Left forelimb (tissue), 1 donor: ENCODE measurements at places on chromosomes 3 and 15.
A peak's percentile ranks its signal among the peaks of the same experiment; 100 is the strongest.

DNA sequence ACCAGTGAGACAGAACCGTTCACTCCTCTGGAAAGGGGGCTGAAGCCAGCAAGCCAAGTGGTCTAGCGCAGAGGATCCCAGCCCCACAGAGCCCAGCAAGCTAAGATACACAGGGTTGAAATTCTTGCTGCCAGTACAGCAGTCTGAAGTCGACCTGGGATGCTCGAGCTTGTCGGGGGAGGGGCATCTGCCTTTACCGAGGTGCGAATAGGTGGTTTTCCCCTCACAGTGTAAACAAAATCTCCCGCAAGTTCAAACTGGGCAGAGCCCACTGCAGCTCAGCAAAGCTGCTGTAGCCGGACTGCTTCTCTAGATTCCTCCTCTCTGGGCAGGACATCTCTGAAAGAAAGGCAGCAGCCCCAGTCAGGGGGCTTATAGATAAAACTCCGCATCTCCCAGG, 11.4 kb downstream of the CEP97 start:
- no peak for DNase-seq

- no peak for DNase-seq
These were observed 10.0 kb downstream of the C3orf52 start for GRCh38 chr3:112096176-112096575.

- no peak for DNase-seq
These were observed 314.7 kb upstream of the CNTN4 start for GRCh38 chr3:1783995-1784394.

DNA sequence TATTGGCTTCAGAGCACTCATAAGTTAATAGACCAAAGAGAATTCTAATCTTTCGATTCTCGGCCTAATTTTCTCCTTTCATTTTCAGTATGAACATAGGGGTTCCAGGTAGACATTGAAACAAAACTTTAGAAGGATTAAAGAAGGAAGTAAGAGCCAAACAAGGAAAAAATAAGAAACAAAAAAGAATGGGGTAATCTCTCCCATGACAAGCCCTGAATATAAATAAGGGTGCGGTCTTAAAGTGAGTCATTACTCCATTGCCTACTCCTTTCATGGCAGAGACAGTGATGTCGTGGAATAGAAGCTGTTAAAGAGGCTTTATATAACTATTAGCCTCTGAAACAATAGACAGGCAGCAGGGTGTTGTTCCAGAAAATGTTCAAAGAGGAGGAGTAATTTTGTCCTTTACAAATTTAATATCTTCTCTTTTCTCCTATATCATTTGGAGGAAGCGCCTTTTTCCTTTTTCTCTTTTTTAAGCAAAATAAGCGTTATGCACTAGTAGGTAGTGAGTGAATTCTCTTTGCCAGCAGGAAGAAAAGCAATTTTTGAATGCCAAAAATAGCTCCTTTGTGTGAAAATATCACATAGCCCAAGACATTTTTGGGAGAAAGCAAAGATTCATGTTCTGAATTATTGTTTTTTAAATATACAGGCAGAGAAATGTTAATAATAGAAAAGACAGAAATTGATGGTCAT, 607.9 kb upstream of the KCNMB2 start:
- DNase-seq = no peak

DNA sequence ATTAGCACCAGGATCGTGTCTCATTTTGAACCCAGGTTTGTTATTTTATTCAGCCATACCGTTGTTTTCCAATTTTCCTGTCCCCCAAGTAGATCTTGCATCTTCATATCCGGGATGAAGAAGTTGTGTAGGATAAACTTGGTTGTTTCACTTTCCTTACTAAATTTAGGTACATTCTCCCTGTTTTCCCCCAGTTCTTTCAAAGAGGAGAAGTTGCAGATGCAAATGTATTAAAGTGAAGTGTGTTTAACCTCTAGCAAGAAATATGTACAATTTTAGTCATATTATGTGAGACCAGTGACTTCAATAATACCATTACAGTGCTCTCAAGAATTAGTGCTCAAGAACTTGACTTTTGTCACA, 1.3 kb downstream of the ATXN7 start:
- DNase-seq = no peak

GRCh38 chr15:31457631-31458526, 131.2 kb downstream of the KLF13 start:
- DNase-seq = peak; percentile 60

DNA sequence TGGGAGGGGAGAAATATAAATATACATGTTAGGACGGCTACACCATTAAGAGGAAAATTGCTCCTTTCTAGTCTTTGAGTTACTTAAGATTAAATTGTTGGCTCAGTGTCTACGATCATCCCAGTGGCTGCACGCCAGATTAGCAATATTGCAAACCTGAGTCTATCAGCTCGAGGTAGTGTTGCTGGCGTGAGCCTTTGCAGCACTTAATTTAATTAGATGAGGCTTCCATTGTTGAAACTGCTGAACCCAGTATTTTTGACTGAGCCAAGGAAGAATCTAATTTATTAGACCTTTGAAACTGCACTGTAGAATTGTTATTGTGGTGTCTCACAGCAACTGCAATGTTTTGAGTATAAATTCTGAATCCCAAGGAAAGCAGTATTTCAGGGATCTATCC, 782.4 kb upstream of the ROBO1 start:
- no peak for DNase-seq

- no peak for DNase-seq
These were observed 7.5 kb downstream of the GNB5 start for GRCh38 chr15:52183562-52184173.

DNA sequence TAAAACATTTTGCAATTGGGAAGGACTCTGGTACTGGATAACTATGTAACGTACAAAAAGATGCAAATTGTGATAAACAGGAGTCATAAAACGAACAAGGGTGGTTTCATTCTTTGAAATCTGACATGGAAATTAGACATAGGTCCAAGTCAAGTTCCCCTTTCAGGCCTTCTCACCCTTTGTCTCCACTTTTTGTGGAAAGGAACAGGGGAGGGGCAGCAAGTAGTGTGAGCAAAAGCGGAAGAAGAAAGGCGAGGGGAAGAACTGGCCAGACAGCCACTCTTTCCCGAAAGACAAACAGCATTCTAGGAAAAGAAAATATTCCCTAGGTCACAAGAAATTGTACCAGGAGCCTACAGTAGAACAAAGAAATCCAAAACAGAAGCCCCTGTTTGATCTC, 52.6 kb downstream of the MCF2L2 start:
- DNase-seq = no peak

DNA sequence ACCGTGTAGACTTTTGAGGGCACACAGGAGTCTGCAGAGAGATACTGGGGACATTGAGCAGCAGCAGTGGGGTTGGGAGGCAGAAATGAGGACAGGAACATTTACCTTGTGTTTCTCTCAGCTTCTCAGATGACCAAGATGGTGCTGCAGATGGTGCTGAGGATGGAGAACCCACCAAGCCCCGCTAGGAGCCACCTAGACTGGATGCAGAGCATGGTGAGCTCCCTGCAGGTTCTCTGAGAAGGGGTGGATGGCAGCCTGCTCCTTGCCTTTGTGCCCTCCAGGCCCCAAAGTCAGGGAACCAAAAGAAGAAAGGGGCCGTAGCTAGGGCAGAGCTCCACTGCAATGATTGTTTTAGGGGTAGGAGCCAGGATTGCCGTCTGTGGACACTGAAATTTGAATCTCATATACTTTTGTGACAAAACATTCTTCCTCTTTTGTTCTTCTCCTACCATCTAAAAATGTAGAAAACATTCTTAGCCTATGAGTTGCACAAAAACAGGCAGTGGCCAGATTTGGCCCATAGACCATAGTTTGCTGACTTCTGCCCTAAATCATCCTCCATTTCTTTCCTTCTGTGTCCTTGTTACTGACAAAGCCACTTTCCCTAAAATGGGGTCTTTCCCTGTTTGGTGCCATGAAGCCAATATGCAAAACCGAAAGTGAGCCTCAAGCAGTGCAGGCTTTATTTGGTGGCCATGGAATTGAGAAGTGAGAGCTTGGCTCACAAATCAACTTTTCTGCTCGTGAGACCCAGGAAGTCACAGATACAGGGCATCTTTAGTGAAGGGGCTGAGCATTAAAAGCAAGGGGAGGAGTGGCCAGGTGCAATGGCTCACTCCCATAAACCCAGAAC, 11.9 kb upstream of the MUC20 start:
- DNase-seq = no peak

GRCh38 chr3:41148478-41148877, 50.8 kb upstream of the CTNNB1 start:
- DNase-seq = no peak

- no peak for DNase-seq
These were observed 733.6 kb upstream of the GBE1 start for GRCh38 chr3:82494977-82495489.

DNA sequence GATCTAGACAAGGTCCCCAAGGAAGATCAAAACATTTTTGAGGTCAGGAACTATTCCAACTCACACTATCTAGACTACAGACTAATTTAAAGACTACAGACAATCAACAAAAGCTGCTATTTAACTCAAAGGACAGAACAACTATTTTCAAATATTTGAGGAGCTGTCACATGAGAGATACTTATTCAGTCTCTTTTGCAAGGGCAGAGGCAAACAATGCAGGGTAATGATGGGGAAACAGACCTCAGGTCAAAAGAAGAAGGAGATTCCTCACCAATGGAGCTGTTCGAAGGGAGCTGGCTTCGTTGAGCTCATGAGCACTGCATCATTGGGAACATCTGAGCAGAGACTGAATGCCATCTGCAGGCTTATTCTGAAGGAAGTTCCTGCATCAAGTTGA, 231.9 kb downstream of the DTWD1 start:
- no peak for DNase-seq

DNA sequence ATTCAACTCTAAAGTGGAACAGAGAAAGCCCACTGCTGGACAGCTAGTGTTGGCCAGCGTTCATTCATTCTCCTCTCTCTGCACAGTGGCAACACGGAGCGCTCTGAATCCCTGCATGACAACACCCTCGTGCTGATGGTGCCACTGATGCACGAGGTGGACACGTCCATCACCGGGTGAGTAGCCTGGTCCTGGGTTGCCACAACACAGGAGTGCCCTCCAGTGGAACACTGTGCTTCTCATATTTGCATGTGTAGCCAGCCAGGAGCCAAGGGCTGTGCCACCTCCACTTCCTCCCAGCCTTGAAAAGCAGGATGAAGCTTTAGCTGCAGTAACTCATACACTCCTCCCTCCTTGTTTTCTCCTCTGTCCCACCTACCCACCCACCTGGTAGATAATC, 120.0 kb upstream of the CTDSPL start:
- no peak for DNase-seq

DNA sequence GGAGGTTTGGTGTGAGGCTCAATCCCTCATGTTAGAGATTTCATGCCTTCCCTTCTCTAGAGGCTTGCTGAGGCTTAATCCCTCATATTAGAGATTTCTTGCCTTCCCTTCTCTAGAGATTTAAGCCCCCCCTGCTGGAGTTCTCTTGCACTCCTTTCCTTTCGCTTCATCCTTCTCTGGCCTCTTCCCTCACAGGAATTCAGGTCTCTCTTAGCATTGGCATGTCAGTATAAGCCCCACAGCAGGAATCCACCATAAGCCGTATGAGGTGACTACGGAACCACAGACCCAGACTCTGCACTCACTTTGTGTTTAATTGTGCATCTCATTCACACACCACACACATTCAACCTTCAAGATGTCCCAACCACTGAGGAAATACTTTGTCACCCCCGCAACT, 338.6 kb upstream of the POU1F1 start:
- DNase-seq = no peak

DNA sequence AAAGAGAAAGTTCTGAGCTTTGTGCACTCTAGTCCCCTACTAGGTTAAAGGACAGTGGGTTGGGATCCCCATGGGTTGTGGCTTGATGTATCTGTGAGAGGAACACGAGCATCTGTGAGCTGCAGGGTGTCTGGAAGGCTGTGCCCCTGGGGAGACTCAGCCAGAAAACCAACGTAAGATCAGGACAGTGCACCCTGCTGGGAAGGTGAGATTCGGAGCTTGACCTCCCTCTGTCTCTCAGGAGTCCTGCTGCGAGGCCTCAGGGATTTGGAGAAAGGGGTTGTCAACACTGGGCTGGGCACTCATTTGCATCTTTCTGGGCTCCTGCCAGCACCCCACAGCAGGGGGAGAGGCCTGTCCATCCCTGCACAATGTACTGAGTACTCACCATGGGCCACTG, 15.2 kb downstream of the ANKRD63 start:
- no peak for DNase-seq

DNA sequence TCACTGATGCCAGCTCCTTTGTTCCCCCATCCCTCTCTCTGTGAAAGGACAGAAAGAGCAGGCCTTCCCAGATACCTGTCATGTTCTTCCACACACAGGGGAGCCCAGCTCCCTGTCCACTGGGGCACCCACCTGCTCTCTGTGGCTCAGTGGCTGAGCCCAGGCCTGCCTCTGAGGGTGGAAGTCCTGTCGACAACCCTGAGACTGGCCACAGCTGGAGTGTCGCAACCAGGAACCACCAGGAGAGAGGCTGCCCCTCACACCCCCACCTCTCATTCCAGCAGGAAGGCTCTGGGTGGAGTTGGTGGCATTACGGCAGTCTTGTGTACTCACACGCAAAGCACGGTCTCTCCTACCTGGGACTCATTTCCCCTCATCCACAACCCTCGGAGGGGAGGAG, 66.3 kb downstream of the MEGF11 start:
- no peak for DNase-seq

- no peak for DNase-seq
These were observed 306.2 kb upstream of the DPPA4 start for GRCh38 chr3:109643590-109643989.

DNA sequence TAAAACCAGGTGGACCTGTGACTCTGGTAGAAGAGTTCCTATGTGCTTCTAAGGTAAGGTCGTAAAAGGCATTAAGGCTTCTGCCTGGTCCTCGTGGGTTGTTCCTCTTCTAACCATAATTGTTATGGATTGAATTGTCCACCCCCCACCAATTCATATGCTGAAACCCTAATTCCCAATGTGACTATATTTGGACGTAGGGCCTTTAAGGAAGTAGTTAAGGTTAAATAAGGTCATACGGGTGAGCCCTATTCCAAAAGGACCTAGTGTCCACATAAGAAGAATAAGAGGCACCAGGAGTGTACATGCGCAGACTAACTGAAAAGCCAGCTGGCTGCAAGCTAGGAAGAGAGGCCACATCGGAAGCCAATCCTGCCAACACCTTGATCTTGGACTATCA, 1.9 kb downstream of the ADPGK start:
- DNase-seq = no peak

GRCh38 chr3:139529662-139530061, 9.9 kb downstream of the RBP1 start:
- no peak for DNase-seq

GRCh38 chr3:163033652-163034051, 1537.0 kb downstream of the OTOL1 start:
- DNase-seq = no peak

- no peak for DNase-seq
These were observed 45.0 kb downstream of the GPR176 start for GRCh38 chr15:39874890-39875549.

DNA sequence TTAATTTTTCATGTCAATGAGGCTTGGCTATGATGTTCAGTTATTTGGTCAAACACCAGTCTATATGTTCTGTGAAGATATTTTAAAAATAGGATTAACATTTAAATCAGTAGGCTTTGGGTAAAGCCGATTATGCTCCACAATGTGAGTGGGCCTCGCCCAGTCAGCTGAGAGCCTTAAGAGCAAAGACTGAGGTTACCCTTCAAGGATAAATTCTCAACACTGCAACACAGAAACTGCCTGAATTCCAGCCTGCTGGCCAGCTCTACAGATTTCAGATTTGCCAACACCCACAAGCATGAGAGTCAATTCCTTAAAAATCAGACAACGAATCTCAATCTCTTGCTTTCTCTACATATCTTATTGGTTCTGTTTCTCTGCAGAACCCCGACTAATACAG, 188.3 kb downstream of the PLCH1 start:
- no peak for DNase-seq
